ENCODE measurements at places on chromosomes 4 and X.

DNA sequence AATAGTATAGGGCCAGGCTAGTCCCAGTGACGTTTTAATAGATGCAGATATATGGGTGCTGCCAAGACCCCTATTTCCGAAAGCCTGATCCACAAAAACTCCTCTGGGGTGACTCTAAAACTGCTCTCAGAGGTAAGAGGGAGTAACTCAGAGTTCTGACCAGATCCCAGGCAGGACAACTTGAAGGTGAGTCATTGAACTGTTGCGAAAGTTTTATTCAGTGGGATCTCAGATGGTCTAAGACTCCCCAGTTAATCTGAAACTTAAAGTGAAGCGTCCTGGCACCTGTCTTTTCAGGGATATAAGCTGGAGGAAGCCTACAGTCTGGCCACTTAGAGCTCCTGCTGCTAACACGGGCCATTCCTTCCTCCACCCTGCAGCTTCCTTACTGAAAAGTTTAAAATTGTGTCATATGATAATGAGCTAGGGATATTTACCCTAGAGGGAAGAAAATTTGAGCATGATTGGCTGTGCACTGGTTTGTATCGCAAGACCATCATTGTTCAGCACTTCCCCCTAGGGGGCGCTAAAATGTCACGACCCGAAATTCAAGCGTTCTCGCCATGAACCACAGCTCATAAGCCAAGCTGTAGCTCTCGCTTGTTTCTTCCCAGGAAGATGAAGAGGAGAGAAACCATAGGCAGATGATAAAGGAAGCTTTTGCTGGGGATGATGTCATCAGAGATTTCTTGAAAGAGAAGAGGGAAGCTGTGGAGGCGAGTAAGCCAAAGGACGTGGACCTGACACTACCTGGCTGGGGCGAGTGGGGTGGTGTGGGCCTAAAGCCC, 19.5 kb downstream of the UTP14A start:
- DNase-seq: peak; percentile 49

GRCh38 chr4:108978066-108978465, 215.2 kb upstream of the ETNPPL start:
- DNase-seq: no peak

DNA sequence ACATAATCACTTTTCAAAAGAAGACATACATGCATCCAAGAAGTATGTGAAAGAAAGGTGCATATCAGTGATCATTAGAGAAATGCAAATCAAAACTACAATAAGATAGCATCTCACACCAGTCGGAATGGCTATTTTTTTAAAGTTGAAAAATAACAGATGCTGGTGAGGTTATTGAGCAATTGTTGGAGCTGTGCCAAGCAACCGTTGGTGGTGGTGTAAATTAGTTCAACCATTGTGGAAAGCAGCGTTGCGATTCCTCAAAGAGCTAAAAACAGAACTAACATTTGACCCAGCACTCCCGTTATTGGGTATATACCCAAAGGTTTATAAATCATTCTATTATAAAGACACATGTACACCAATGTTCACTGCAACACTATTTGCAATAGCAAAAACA, 14.2 kb downstream of the COX7B2 start:
- DNase-seq: no peak

- DNase-seq: no peak
These were observed 57.8 kb downstream of the RAP1GDS1 start for GRCh38 chr4:98319021-98319420.

GRCh38 chr4:168857009-168857408, 153.0 kb downstream of the CBR4 start:
- no peak for DNase-seq

DNA sequence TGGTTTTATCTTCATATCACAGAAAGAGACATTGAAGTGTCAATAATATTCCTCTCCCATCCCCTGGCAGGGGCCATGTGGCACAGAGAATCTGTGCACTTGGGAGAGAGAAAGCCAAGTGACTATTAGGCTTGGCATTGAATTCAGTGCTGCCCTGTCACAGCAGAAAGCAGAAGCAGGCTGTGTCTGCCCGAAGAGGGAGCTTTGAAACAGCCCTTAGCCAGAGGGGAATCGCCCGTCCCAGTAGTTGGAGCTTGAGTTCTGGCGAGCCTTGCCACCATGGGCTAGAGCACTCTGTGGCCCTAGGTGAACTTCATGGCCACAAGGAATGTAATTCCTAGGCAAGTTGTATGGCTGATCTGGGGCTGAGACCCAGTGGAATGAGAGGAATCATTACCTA, 282.5 kb upstream of the PCDH10 start:
- no peak for DNase-seq

- no peak for DNase-seq
These were observed 45.4 kb downstream of the UGT2A3 start for GRCh38 chr4:68905939-68906779.

DNA sequence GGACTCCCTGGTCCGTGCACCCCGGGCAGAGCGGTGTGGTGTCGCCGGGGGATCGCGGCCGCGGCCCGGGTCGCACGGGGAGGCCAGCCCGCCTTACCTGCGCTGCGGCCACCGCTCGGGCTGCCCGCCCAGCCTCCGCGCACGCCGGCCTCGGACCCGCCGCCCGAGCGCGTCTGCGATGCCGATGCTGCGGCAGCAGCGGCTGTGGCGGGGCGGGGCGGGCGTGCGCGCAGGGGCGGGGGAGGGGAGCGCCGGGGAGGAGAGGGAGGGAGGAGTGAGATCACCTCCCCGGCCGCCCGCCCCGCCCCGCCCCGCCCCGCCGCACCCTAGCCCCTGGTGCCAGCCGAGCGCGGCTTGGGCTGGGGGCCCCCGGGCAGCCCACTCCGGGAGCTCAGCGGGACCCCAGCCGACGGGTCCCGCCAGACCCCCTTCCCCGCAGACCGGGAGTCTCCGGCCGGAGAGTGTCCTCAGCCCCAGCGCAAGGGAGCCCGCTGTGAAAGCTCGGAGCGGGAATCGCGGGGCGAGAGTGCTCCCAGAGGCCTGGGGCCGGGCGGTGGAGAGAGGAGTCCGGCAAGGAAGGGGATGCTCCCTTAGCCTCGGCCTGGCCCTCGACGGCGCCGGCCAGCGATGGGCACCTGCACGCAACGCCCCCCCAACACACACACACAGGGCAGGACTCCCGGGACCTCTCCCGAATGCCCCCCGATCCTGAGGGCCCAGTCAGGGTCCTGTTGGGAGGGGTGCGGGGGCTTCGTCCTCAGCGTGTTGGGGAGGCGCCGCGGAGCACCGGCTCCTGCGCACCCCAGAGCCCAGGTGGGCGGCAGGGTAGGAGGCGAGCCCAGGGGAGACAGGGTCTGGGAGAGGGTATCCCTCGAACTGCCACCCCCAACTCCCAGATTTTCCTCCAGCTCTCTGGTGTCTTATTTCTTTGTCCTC, at the start of gene L1CAM:
Gene L1CAM (minus strand): TSS at position 206 of the 936 bp plus-strand sequence. CDS start 10,337 bp downstream, outside the sequence.
- DNase-seq: peak; percentile 44

- DNase-seq: no peak
These were observed 43.6 kb downstream of the UNC5C start for GRCh38 chr4:95505151-95505550.

DNA sequence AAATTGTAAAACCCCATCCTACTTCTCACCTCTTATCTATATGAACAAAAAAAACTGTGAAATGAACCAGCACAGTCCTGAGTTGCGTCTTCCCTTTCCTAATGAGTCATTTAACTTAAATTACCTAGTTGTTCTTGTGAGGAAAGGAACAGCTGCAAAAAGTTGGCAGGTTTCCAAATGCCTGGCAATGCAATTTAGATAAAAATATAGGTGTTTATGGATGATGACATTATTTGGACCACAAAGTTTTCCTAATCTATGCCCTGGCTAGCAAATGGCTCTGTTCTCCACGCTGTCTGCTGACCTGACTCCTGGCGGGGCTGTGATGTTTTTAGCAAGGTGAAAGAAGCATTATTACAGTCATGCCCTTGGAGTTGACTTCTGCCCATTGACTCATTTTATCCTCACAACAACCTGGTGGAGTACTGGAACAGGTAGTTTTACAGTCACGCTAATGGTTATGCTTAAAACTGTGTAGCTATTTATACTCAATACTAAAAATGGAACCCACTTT, 29.8 kb upstream of the RELL1 start:
- DNase-seq: no peak

DNA sequence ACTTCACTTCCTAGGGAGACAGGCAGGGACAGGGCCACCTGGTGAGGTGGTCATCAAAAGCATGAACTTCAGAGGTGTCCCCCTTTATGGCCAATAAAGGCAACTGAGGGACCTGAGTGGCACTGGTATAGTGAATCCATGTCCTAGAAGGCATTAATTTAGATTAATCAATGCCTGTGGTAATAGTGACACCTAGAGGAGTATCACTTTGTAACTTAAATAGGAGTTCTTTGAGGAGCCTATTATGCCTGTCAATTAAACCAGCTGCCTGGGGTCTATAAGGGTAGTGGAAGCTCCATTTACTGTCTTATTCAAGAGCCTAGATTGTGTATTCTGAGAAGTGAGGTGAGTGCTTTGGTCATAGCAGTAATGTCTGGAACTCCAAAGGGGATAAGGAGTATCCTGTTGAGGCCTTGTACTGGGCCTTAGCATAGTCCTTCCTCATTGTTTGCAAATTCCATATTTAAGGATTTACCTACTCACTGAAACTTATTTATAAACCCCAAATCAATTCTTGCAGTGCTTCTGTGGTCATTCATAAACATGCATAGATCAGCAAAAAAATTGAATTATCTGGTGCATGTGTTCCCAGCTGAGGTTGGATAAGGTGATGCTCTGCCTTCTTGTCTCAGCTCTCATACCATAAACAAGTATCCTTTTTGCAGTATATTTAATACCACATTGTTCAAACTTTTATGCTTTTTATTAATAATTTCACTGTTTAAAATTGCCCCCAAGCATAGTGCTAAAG, 213.8 kb upstream of the RADX start:
- no peak for DNase-seq

DNA sequence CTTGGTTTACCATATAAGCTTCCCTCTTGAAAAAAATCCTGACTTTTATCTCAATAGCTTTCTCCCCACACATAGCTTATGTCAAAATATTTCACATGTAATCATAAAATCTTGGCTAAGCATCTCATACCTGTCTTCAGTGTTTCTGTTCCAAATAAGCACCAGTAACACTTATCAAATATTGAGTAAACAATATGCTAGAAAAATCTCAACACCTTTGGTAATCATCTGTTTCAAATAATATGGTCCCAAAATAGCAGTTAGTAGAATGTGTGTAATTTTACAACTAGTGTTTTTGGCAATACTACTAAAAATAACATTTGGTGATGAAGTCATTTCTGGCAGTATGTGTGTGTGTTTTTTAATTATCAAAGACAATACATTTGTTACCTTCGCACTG, 2138.2 kb downstream of the PCDH7 start:
- no peak for DNase-seq

GRCh38 chr4:34108391-34108790, 2135.9 kb downstream of the ARAP2 start:
- DNase-seq: no peak

DNA sequence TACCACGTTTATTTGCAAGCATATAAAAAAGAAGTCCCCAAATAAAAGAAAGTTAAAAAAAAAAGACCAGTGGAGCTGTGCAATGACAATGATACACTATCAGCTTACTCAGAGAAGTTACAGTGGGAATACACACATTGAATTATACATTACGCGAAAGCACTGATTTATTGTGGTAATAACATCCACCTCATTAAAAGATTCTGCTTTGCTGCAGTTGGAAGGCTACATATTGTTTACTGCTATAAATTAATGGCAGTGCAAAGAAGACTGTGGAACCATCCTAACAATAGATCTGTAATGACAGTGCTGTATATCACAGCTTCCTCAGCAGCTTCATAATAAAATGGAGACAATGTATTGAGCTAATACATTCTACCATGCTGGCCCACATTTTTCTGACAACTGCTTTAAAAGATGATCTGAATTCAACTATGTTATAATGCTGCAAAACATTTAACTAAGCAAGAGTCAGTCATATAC, 142.5 kb upstream of the MAB21L2 start:
- DNase-seq: no peak

GRCh38 chr4:136751556-136751955, 780.7 kb downstream of the PCDH18 start:
- DNase-seq: no peak

DNA sequence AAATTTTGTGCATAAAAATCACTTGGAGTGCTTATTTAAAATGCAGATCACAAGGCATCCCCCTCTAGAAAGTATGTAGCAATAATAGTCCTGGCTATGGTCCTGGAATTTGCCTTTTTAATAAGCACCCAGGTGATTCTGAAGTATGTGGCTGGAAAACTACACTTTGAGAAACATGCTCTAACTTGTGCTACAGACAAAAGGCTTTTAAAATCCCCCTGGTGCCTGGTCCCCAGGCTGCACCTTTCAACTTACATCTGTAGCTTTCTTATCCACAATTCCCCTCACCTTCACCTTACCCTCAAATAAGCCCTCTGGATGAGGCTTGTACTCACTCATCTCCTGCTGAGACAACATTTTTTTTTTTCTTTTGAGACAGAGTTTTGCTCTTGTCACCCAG, 21.1 kb downstream of the ART3 start:
- no peak for DNase-seq

- DNase-seq: no peak
These were observed 206.4 kb upstream of the BCOR start for GRCh38 chrX:40304115-40304514.

DNA sequence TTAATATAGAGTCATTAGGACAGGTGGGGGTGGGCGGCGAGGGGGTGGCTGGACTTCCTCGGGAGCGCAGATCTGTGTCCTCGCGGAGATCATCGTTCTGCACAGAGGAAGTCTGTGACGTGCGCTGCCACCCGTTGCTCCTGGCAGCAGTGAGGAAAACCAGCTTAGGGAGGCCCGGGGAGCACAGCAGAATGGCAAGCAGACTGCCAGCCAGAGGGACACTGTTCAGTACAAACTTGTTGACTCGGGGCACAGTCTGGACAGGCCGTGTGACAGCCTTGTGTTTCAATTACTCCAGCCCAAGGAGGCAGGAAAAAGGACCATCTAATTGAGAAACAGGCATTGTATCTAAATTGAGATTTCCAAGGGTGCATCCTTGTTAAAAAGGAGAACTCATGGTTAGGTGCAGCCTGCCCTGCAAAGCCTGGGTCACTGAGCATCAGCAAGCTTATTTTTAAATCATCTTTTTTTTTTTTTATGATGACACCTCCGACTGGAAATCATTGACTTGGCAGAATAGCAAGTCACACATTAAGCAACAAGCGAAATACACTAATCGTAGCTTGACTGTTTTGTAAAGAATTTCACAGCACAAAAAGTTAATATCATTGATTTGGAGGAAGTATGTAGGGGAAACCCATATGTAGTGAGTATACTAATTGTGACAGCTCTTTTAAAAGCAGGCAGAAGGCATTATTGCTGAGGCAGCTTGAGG, 512.0 kb upstream of the FAT1 start:
- DNase-seq: no peak

DNA sequence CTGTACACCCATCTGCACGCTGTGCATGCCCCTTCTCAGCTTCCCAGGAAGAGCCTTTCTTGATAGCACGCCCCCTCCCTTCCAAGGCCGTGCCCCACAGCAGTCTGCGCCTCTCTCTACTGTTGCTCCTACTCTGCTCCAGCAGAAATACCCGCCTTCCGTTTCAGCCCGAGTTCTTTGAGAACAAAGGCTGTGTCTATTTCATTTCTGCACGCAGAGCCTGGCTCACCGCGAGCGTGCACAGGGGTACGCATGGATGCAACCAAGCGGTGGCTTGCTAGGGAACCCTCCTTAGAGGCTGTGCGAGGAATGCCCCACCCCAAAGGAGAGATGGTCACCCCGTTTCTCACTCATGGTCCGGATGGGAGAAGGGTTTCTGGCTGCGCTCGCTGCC, 485 bp downstream of the AADAT start:
- no peak for DNase-seq

- DNase-seq: no peak
These were observed 100.2 kb upstream of the GRIA3 start for GRCh38 chrX:123083924-123084323.
